Type B pancreatic cell (in vitro differentiated cells): ENCODE measurements at places on chromosomes 1 and 21.

- no peak for DNase-seq
These were observed 51.6 kb downstream of the IRF2BP2 start for GRCh38 chr1:234558330-234558836.

- no peak for DNase-seq
These were observed 79.9 kb downstream of the PTPN14 start for GRCh38 chr1:214471458-214471857.

DNA sequence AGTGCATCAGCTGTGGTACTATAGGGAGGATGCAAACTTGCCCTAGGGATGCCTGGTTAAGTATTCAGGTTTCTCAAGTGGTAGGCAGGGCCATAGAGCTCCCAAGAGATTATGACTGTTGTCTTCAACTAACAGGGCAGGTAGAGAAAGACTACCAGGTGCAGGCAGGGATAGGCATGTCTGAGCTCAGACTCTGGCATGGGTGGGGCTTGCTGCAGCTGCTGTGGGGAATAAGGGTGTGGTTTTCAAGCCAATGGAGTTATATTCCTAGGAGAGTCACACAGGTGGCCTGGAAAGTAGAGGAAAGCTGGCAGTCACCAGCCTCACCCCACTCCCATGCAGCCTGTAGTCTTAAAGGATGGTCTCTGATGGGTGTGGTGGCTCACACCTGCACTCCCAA lies 673.4 kb upstream of the ADGRL4 start:
- DNase-seq, result no peak

DNA sequence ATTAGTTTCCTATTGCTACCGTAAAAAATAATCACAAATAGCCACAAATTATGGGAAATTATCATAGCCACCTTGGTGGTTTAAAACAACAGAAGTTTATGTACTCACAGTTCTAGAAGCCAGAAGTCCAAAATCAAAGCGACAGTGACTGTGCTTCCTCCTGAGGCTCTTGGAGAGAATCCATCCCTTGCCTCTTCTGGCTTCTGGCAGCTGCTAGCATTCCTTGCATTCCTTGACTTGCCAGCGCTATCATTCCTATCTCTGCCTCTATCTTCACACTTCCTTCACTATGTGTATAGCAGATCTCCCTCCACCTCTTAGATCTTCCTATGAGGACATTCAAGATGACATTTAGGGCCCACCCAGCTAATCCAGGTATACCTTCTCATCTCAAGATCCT lies 180.1 kb upstream of the USP25 start:
- no peak for DNase-seq

DNA sequence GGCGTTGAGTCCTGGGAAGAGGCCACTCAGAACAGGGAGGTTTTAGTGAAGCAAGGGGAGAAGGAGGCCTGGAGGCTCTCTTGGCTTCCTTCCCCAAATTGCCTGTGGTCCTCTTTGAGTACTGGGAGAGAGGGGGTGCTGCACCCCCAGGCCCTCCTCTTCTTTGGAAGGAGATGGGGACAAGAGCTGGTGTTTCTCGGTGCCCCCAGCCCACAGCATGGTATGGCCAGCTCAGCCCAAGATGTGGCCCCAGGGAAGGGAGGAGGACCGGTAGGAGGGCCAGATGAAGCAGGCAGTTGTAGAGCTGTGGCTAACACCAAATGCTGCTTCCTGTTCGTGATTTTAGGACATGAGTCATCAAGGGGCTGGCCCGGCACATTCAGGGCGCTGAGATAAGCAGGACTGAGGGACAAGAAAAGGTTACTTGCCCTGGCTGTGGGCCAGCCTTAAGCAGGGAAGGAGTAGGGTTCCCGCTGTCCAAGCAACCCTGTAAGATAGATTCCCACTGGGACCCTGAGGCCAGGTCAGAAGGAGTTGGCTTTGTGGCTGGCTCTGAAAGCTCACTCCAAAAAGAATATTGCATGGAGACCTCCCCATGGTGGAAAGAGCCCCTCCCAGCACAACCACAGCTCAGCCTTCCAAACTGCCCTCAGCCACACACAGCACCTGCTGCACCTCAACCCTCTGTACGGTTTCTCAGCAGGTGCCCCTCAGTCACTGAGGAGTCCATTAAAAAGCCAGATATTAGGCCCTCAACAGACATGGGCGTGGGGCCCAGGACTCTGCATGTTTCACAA lies 4.9 kb upstream of the TNFRSF1B start:
- DNase-seq, result no peak

- no peak for DNase-seq
These were observed 119.1 kb upstream of the RUNX3 start for GRCh38 chr1:25049190-25049589.

DNA sequence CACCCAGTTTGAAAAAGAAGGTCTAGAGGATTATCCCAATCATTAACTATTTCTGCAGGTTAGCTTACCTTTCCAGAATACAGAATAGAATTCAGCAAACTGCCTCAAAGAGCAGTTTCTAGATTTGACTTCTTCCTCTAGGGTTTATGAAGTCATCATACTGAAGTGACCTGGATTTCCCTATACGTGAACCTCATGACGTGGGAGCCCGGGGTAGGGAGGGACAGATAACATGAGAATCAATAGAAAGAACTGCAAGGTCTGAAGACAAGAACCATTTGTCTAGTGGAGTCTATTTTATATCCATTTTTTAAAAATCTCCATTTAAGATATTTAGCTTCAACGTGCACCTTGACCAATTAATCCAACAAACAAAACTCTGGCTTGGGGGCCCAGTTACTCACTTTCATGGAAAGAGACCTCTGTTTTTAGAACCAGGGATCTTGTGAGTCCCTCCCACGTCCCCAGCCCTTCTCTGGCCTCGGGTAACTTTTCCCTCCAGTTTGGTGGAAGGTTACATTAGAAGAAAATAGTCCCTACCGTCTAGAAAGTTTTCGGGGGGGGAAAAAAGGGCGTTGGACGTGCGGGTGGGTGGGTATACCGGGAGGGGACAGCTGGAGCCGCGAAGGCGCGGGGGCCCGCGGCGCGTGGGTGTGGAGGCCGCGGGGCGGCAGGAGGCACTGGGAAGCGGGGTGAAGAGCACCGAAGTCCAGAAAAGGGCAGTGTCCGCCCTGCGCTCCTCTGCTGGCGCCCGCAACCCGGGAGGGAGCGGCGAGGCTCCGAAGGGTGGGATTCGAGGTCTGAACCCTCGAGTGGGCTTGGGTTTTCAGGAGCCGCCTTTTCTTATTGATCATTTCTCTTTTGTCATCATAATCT lies 13.8 kb upstream of the POGZ start:
- no peak for DNase-seq

- DNase-seq, result no peak
These were observed 45.4 kb upstream of the USP1 start for GRCh38 chr1:62391369-62391971.

DNA sequence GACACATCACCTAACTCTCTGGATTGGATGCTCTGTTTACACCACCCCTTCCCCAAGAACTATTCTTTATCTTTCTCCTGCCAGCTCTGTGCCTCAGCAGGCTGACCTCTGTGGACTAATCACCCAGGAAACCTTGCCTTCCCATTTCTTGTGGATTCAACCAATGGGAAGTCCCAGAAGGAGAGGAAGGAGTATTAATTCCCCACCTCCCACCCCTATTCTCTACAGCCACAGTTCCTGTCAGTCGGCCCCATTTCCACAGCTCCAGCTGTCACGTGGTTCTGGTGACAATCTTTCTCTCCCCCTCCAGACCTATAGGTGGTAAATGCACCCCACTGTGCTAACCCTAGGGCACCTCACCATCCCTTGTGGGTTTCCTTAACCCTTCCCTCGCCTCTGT lies 46.8 kb upstream of the SSBP3 start:
- no peak for DNase-seq

- DNase-seq, result no peak
These were observed 155.4 kb upstream of the KCND3 start for GRCh38 chr1:112144733-112145426.

GRCh38 chr1:26729633-26730032 lies 33.8 kb downstream of the ARID1A start:
- DNase-seq, result no peak

- DNase-seq, result no peak
These were observed 3.1 kb downstream of the TACSTD2 start for GRCh38 chr1:58573705-58574591.
